A549 treated with RU486 at 1 μM for 4 hours (cell line): ENCODE measurements at places on chromosomes 13 and 19. TPM values are rescaled to one million over a fixed set of nuclear protein-coding genes. Genes with fewer than 3 reads are reported as not detected.

Gene NXNL1
- not detected in 5 replicates for total RNA-seq

Gene TRPM4
- total RNA-seq, result 6.4 to 10.4 TPM (median 9.5 TPM) in 5 replicates

Gene GATAD2A
- 41.2 to 53.3 TPM (median 44.7 TPM) in 5 replicates for total RNA-seq

Gene MAMSTR
- total RNA-seq, result 0.26 to 0.72 TPM (median 0.41 TPM) in 5 replicates

Gene KLK4
- total RNA-seq, result 0.43 TPM in 1 of 5 replicates, not detected in the others

Gene VSTM1
- 0.24 to 1.1 TPM (median 0.49 TPM) in 5 replicates for total RNA-seq

Gene ZNF442
- total RNA-seq, result not detected in 5 replicates

Gene TSKS
- not detected in 5 replicates for total RNA-seq

Gene C19orf85
- not detected in 5 replicates for total RNA-seq

Gene SWSAP1
- 1.7 to 3.4 TPM (median 2.2 TPM) in 5 replicates for total RNA-seq

Gene CNN2
- 47.8 to 55.7 TPM (median 50.2 TPM) in 5 replicates for total RNA-seq

Gene HTR2A
- not detected in 5 replicates for total RNA-seq

Gene C13orf46
- total RNA-seq, result 0.05 to 0.27 TPM (median 0.14 TPM) in 5 replicates

Gene GARIN5A
- total RNA-seq, result 1.8 to 2.2 TPM (median 1.9 TPM) in 5 replicates

Gene ZNF69
- not detected in 5 replicates for total RNA-seq

Gene BRSK1
- 2.8 to 5.2 TPM (median 3.7 TPM) in 5 replicates for total RNA-seq

Gene POLD1
- 50.1 to 85.6 TPM (median 81.0 TPM) in 5 replicates for total RNA-seq

Gene PRSS57
- total RNA-seq, result 0.16 to 0.19 TPM in 2 of 5 replicates, not detected in the others

Gene TEX29
- total RNA-seq, result 0.41 TPM in 1 of 5 replicates, not detected in the others

Gene PEAK3
- not detected in 5 replicates for total RNA-seq

Gene ZNF790
- total RNA-seq, result 0.37 to 0.57 TPM (median 0.45 TPM) in 5 replicates

Gene CADM4
- 6.2 to 10.2 TPM (median 9.1 TPM) in 5 replicates for total RNA-seq
